Activated CD8-positive, alpha-beta memory T cell treated with anti-CD3 and anti-CD28 coated beads for 1 hour (primary cell): ENCODE measurements at places on chromosomes 7 and 10.

- DNase-seq, result no peak
Observed at GRCh38 chr10:74585231-74586087, 240.9 kb upstream of the KAT6B start.

DNA sequence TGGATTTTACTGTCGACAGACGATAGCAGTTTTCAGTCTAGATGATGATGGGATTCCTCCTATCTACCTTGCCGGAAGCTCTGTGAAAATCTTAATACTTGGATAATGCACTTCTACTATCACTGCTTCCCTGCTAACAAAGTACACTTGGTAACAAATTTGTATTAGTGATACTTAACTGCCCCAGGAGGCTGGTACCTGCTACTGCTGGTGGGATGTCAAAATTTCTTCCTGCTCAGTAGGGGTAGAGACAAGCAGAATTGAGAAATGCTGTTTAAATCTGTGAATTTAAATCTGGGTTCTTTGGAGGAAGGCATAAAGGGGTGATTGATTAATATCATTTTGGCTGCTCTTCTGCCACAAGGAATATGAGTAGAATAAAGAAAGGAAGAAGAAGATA is 99.8 kb upstream of the STRIP2 start:
- DNase-seq, result no peak

- no peak for DNase-seq
Observed at GRCh38 chr7:94433224-94433623, 38.5 kb downstream of the COL1A2 start.

- no peak for DNase-seq
Observed at GRCh38 chr10:25766687-25767221, 167.3 kb upstream of the MYO3A start.

DNA sequence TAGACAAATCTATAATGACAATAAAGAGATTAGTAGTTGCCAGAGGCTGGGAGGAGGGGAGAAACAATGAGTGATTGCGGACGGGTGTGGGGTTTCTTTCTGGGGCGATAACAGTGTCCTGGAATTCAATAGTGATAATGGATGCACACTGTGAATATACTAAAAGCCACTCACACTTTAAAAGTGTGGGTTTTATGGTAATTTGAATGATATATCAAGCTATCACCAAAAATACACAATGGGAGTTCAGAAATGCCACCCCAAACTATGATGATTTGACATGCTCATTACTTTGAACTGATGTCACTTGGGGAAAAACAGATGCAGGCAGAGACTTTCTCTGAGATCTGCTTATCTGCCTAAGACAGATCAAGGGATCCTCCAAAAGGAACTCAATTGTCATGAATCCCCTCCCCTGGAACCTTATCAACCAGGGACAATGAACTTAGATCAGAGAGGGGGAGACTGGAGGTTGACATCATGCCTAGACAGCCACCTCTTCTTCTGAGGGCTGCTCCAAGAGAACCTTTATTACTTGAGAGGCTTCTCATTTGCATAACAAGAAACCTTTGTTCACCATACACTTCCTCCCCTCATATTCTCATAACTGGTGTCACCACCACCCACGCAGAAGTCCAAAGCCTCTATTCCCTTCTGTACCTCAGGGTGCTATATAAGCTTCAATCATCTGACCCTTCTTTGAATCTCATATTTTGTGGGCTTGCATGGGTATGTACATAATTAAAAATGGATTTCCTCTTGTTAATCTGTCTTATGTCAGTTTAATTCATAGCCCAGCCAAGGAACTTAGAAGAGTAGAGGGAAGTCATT is 14.8 kb upstream of the ZC3HAV1 start:
- DNase-seq, result no peak

GRCh38 chr10:95278061-95278988 is 12.5 kb downstream of the PDLIM1 start:
- no peak for DNase-seq

- DNase-seq, result no peak
Observed at GRCh38 chr7:83643012-83643411, 5.9 kb downstream of the SEMA3E start.
